NCI-H774 (cell line): ENCODE measurements at places on chromosomes 2 and 18.

DNA sequence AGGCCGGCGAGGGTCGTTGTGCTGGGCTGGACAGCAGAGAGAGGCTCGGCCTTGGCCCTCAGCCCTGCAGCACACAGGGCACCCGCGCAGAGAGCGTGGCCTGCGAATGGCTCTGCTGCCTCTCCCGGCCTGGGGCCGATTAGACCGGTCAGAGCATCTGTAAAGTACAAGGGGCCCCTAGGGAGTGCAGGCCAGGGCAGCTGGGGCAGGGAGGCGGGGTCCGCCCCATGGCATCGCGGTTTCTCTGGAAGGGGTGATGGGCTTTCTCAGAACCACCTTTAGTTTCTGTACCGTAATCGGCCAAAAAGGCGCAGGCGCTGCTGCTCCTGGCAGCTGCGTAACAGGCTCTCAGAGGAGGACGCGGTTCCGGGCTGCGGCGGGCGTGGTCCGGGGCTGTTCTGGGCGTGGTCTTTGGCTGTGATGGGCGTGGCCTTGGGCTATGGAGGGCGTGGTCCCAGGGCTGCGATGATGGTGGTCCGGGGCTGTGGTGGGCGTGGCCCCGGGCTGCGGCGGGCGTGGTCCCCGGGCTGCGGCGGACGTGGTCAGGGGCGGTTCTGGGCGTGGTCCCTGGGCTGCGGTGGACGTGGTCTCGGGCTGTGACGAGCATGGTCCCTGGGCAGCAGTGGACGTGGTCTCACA lies 1.5 kb upstream of the GPR148 start:
- peak; percentile 63 for DNase-seq

DNA sequence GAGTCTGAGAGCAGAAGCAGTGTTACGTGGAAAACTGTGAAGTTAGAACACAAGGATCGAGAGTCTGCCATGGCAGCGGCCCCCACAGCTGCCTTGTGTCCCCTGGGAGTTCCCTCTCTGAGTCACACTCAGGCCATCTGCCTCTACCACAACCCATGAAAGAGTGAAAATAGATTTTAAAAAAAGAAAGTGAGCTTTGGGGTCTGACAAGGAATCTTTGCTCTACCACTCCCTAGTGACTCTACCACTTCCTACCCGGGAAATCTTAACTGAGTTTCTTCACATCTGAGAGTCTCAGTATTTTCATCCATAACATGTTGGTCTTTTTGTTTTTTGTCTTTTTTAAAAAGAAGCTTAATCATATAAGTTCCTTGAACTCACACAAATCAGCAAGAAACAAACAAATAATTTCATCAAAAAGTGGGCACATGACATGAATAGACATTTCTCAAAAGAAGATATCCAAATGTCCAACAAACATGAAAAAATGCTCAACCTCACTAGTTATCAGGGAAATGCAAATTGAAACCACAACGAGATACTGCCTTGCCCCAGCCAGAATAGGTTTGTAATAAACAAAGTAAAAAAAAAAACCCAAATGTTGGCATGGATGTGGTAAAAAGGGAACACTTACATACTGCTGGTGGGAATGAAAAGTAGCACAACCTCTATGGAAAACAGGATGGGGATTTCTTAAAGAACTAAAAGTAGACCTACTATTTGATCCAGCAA lies 2.4 kb upstream of the MSGN1 start:
- DNase-seq, result no peak

GRCh38 chr18:63603772-63604171 lies 16.6 kb downstream of the SERPINB13 start:
- DNase-seq, result no peak

GRCh38 chr2:231410293-231411004 lies 14.9 kb downstream of the B3GNT7 start:
- no peak for DNase-seq

DNA sequence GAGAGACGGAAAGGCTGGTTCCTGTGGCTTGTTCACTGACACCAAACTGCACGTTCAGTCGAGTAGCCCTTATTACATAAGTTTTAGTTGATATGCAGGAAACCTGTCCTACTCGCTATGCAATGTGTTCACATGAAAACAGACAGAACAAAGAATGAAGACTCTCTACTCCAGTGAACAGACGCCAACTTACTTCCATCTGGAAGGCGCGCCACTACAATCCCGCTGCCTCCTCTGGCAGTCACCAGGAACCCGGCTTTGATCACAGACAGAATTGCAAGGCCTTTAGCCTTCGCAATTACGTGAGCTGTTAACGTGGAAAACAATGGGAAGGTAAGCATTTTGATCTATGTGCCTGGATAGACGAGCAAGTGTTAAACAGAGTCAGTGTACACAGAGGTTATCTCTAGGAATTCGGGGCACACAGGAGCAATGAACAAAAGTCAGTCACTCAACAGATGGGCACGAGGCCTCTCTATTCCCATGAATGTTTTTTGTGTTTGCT lies 14.2 kb downstream of the SH3YL1 start:
- DNase-seq, result no peak

GRCh38 chr2:134773335-134773734 lies 54.5 kb upstream of the TMEM163 start:
- no peak for DNase-seq

- DNase-seq, result no peak
Measured at GRCh38 chr2:148817210-148817708, 57.8 kb upstream of the KIF5C start.

DNA sequence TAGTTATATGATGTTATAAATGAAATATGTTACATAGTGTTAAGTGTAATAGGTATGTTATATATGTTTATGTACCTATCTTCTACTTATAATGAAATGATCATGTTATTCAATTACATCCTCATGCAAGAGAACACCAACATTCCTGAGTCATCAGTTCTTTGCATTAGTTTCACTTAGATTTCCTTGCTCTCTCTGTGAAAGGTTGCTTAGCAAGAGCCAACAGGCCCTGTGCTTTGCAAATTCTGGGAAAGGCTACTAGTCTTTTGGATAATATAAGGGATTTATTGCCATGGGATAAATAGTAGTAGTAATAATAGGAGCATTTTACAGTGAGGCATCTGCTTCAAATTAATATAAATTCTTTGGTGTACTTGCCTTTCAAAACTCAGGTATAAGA lies 274.8 kb downstream of the SP3 start:
- no peak for DNase-seq

DNA sequence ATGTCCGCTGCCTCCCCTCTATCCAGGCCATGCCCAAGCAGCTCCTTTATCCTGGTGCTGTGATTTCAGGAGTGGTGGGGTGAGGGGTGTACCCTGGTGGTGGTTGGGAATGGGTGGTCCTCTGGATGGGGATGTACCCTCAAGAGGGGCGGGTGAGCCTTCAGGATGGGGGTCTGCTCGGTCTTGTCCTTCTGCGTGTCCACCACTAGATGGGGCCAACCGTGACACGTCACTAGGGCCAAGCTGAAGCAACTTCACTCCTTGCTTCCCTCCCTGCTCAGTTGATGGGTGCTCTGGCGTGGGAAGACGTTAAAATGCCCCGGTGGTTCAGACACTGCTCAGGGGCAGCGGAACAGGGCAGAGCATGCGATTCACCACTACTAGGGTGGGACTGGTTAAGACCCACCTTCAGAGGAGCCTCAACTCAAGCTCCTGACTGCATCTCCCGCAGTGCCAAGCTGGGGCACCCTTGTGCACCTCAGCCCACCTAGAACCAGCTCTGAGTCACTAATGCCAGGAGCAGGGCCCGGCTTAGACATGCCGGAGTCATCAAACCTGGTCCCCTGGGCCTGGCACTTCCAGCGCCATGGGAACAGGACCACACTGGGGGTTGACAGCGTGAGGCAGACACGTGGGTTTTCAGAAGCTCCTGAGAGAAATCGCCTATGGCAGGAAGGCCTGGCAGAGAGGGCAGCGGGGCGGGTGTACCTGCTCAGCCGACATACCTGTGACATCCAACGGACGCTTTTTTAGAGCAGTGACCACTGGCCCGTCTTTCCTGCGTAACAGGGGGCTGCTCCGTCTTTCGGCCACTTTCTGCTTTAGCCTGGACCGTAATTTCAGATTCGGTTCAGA lies 256.7 kb downstream of the HDAC4 start:
- no peak for DNase-seq

GRCh38 chr2:158395166-158395565 lies 61.4 kb downstream of the CCDC148 start:
- no peak for DNase-seq

GRCh38 chr2:25829377-25829704 lies 48.9 kb downstream of the ASXL2 start:
- DNase-seq, result no peak

DNA sequence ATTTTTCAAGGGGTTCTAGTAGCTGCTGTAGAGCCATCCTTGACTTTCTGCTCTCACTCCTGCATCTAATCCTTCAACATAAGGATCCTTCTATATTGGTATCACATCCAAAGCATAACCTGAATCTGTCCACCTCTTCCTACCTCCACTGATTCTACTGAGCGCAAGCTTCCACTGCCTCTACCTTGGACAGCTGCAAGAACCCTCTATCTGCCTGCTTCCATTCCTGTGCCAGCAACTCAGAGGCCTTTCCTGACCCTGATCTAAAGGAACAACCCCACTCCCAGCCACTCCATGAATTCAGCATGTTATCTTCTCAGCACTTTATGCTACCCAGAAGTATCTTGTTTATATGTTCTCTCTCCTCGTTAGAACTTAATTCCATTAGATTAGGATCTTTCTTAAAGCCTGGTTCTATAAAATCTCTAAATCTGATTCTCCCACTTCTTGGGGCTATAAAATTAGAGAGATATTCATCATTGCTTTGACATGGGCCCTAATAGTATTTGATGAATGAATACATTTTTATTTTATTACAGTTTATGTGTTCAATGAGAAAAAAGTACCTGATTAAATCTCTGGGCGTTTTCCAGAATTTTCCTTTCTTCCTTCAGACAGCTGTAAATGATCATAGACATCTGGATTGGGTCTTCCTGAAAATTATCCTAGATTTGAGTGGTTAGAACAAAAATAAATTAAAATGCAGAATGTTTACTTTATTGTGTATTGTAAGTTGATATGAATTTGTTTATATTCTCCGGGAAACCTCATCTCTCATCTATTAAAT lies 6.8 kb downstream of the STAT1 start:
- DNase-seq, result no peak

- DNase-seq, result no peak
Measured at GRCh38 chr18:36529747-36530146, 232.2 kb downstream of the FHOD3 start.

GRCh38 chr2:118699447-118700175 lies 147.8 kb downstream of the EN1 start:
- no peak for DNase-seq

- no peak for DNase-seq
Measured at GRCh38 chr2:239322416-239323086, 78.3 kb downstream of the HDAC4 start.

GRCh38 chr2:36451512-36451911 lies 95.9 kb downstream of the CRIM1 start:
- no peak for DNase-seq

GRCh38 chr18:12366379-12366778 lies 10.6 kb downstream of the AFG3L2 start:
- DNase-seq, result no peak

- no peak for DNase-seq
Measured at GRCh38 chr2:990970-991369, 40.3 kb downstream of the SNTG2 start.

GRCh38 chr18:66682855-66683322 lies 79.0 kb upstream of the CDH19 start:
- no peak for DNase-seq

GRCh38 chr2:10911291-10912075 lies at the start of gene KCNF1:
TSS of gene KCNF1 (plus strand) at chr2:10911934. CDS start at chr2:10912427, 493 bp downstream.
- peak; percentile 40 for DNase-seq

DNA sequence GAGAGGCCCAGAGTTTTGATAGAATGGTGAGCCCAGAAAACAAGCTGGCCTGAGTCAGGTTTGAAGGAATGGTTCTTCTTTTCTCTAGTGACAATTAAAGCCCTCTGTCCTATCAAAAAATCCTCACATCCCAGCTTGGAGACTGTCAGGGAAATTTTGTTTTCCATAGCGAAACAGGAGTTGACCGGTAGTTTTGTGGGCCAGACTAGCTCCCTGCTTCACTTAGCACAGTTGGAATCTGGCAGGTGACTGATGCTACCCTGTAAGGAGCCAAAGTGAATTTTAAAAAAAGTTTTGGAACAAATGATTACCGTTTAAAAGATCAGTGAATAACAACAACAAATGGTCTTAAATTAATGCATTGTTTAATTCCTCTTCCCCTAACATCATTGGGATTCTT lies 6.7 kb downstream of the NAB1 start:
- no peak for DNase-seq

- DNase-seq, result no peak
Measured at GRCh38 chr2:72538486-72538885, 287.3 kb downstream of the EXOC6B start.

DNA sequence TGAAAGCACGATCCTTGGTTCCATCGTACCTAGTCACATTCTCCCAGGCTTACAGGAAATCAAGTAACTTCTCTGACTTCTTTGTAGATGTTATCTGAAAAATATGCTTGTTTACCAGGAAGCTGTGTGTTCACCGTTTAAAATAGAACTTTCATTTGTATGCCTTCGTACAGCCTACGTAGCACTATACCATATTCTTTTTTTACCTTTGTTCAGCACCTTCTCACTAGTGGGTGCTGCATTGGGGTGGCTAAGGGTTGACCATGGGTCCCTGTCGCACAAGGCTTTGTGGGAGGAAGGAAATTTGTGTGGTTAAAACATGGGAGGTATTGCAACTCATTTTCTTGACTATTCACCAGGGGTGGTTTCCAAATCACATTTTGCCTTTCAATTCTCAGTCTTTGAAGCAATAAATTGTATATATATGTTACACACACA lies 16.6 kb downstream of the MALT1 start:
- DNase-seq, result no peak

DNA sequence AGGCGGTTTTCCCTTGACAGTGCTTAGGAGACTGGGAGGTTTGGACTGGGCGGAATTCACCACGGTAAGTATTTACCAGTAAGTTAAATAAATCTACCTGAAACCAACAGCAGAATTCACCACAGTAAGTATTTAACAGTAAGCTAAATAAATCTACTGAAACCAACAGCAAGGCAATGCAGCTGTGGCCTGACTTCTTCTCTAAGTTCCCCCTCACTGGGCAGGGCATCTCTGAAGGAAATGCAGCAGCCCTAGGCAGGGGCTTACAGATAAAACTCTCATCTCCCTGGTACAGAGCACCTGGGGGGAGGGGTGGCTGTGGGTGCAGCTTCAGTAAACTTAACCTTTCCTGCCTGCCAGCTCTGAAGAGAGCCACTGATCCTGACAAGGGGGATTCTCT lies 432.5 kb upstream of the LRRTM1 start:
- no peak for DNase-seq

GRCh38 chr2:193561054-193561453 lies 1366.3 kb upstream of the TMEFF2 start:
- DNase-seq, result no peak

DNA sequence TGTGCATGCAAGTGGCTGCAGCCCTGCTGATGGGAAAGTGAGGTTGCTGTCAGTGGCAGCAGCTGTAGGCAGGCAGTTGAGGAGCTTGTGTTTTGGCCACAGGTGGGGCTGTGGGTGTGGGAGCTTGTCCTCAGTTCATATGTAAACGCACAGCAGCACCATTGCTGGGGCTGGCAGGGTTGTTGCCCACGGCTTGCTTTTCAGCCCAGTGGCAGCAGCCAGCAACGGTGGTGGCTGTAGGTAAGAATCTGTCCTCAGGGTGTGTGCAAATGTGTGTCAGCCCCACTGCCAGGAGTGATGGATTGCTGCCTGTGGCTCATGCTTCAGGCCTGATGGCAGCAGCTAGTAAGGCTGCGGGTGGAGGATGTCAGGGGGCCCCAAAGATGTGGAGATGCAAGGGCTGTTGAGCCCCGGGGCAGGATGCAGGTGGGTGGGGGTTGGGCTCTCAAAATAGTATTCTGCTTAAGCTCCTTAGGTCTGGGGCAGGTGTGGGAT lies 141.3 kb upstream of the THUMPD2 start:
- DNase-seq, result no peak
